HAP-1 (cell line): ENCODE measurements at places on chromosomes 7 and 10.

DNA sequence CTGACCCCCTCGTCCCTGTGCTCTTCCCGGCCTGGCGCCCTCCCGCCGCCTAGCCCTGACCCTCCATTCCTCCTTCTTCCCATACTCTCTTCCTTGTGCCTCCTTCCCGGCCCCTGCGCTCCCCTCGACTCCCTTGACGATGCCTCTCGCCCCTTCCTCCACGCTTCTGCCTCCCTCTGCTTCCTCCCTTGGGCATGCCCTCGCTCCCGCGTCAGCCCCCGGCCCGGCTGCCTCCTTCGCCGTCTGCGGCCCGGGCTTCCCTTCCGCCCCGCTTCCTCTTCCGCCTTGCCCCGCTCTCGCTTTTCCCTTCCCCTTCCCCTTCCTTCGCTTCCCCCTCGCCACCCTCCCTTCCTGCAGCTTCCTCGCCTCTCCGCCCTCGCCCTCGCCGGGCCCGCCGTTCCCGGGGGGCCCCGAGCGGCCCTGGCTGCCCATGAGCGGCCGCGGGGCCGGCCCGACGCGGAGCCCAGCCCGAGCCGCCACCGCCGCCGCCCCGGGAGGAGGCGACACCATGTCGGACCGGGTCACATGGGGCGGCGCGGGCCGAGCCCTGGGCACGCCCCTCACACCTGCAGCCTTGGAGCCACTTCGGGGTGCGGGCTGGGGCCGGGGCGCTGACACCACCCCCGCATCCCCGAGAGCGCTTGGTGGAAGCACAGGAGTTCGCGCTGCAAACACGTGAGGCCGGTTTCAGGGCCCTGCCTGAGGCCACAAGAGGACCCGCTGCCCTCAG is at the start of gene FBXW4:
TSS of gene FBXW4 (minus strand) at position 497 of the 730 bp plus-strand sequence. CDS start at position 432, 65 bp downstream.
- peak; percentile 61 for DNase-seq

DNA sequence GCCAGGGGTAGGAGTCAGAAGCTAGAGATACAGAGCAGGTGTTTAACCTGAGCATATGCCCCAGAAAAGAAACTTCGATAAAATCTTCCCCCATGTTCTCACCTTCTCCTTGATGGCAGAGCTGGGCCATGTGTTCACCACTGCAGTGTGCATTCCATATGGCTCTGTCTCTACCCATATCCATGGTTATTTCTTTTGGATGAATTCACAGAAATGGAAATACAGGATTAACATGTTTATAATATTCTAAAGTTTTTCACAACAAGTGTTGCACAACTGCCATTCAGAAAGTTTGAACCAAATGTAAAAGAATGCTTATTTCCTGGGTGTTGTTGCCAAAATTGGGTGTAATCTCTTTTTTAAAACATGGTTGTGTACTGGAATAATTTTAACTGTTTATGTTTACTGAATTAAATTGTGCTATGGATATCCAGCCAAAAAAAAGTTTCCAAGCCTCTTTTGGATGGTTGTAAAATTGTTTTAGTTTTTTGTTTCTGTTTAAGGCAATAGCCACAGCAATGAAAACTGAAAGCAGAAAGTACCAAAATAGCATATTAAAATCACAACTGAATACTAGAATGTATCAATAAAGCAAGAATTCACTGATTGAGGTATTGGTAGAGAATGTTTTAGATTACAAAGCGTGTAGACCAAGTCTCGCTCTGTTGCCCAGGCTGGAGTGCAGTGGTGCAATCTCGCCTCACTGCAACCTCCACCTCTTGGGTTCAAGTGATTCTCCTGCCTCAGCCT is 19.9 kb upstream of the CCNY start:
- DNase-seq: no peak

DNA sequence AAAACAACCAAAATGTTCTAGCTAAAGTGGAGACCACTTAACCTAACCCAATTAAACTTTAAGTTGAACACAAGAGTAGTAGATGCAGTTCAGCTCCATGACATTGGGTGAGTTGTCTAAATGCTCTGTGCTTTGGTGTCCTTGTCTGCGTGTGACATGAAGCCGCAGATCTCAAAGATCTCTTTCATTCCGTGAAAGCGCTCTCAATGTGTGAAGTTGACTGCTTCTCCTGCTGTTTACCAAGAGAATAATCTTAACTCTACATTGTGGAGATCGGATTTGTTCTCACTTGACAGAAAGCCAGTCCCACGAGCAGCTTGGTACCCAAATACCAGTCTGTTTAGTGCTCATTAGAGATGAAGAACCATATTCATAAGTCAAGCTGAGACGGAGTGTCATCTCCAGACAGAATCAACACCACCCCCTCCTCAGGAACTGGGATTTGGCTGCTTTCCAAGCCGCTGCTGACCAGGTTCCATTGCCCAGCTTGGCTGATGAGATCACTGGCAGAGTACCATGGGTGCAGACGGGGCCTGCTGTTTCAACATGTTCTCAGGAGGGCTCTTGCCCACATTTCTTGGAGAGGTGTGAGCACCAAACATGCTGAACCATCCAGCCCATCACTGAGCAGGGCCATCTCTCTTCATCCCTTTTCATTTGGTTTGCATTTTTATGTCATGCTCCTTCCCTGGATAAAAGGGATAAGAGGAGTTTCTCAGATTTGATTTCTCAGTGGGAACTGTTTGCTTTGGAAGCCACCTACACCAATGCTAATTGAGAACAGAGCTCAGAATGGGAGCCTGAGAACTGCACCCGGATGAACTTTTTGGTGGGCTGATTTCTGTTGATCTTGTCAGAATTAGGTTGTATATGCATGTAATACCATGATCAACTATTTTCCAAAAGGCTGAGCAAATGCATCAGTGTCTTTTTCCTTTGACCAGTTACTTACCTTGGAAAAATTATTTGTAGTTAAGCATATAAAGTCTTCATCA is 95.8 kb upstream of the AGBL3 start:
- no peak for DNase-seq

DNA sequence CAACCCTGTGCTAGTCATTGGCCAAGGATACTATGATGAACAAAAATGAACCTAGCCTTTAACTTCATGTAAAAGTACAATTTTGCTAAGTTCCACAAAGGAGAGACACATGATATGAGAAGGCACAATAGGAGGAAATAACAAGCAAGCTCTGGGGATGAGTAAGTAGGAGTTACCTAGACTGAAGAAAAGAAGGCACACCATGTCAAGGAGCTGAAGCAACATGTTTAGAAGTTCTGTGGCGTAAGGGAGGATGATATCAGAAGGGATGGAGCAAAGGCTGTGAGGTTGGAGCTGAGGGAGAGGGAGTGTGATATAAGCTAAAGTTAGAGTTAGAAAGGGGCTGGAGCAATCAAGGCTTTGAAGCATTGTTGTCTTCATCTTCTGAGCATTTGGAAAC is 25.6 kb downstream of the KIFBP start:
- no peak for DNase-seq

DNA sequence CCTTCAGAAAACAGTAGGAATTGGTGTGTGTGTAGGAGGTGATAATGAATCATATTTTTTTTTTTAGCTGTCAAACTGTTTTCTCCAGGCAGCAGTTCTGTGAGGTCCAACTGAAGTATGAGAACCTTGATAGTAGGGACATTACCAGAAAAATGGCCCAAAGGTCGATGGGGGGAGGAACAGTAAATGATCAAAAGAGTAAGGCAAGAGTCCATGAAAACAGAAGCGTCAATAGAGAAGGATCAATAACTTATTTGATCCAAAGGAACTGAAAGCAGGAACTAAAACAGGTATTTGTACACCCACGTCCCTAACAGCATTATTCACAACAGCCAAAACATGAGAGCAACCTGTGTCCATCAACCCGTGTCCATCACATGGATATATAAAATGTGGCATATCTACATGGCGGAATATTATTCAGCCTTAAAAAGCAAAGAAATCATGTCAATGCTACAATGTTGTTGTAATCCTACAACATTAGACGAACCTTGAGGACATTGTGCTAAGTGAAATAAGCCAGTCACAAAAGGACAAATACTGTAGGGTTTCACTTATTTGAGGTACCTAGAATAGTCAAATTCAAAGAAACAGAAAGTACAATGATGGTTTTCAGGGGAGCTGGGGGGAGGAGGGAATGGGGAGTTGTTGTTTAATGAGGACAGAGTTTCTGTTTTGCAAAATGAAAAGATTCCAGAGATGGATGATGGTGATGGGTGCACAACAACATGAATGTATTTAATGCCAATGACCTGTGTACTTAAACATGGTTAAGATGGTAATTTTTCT is 214.0 kb upstream of the KLF14 start:
- no peak for DNase-seq
